ENCODE measurements at places on chromosomes 7 and 10.

DNA sequence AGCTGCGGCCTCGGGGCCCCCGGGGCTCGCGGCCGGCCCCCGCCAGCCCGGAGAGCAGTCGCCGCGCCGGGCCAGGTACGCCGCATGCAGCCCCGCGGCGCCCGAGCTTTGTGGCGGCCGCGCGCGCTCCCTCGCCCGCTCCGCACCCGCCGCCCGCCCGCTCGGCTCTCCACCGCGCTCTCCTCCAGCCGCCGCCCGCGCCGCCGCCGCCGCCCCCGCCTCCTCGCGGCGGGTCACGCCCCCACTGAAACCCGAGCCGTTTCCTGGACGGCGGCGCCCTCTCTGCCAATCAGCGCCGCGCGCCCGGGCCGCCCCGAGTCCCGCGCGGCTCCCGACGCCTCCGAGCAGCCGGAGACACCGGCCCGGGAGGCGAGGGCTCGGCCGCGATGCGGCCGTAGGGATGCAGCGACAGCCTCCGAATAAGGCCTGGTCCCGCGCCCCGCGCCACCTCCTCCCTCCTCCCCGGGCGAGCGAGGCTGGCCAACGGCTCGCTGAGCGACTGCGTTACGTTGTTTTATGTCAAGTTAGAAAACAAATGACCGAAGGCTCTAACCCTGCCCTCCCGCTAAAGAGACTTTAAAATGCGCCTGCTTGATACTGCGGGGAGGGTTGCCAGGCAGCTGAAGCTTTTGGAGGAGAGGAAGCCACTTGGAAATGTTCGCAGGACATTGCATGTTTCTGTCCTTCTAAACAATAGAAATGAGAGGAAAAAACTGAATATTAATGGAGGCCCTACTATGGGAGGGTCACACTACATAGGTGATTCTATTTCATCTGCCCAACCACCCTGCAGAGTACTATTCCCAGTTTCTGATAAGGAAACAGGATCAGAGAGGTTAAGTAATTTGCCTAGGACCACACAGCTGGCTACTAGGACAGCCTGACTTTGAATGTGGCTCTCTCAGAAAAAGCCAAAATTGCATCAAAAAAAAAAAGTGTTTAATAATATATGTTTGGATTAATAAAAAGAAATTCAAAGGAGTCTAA is at the start of gene FGFR2:
FGFR2 (minus strand) TSS at position 182 of the 987 bp plus-strand sequence. CDS start 4,627 bp downstream, outside the sequence.
- peak; percentile 40 for DNase-seq

GRCh38 chr7:136523571-136523970 is 344.9 kb upstream of the CHRM2 start:
- peak; percentile 36 for DNase-seq

DNA sequence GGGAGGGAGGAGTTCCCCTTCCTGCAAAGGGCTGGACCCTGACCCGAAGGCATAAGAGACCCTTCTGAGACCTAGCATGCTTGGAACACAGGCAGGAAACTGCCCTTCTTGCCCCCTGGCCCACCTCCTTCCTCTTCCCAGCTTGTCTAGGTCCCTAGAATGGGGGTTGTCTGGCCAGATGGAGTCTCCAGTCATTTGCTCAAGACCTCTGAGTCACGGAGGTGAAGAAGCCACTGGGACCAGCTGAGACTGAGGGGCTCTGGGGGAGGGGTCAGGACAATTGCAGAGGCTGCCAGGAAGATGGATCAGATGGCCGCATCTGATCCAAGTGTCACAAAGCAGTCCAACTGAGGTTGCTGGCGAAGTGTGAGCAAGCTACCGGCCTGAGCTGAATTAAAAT is 46.2 kb downstream of the COL13A1 start:
- no peak for DNase-seq

- no peak for DNase-seq
Measured at GRCh38 chr7:123327661-123328060, 127.9 kb upstream of the SLC13A1 start.

DNA sequence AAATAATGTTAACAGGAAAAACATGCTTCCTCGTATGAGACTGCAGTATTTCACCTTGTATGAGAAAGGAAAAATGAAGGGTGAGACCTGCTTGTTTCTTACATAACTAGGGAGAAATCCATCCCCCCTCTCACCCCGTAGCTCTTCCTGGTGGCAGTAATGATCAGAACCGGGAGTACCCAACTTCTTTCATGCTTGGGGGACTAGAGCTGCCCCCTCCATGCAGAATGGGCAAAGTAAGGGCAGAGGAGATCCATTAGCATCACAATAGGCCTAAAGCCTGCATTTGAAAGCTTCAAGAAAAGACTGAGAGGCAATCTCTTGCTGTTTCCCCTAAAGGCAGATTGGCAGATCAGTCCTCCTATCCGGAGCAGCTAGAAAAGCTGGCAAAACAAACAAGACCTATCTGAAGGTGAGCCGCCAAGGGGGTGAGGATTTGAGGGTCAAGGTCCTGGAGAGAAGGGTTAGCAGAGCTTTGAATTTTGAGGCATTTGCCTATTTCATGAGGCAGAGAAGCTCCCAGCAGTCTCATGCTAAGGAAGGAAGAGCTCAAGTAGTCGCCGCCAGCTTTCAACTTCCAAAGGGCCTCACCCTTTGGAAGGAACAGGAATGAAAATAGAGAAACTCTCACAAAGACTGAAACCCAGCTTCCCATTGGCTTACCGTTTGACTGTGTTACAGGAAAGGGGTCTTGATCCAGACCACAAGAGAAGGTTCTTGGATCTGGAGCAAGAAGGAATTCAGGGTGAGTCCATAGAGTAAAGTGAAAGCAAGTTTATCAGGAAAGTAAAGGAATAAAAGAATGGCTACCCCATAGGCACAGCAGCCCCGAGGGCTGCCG is 36.2 kb downstream of the BAG3 start:
- no peak for DNase-seq

- DNase-seq = no peak
Measured at GRCh38 chr7:127586346-127586745, 950 bp upstream of the GCC1 start.

DNA sequence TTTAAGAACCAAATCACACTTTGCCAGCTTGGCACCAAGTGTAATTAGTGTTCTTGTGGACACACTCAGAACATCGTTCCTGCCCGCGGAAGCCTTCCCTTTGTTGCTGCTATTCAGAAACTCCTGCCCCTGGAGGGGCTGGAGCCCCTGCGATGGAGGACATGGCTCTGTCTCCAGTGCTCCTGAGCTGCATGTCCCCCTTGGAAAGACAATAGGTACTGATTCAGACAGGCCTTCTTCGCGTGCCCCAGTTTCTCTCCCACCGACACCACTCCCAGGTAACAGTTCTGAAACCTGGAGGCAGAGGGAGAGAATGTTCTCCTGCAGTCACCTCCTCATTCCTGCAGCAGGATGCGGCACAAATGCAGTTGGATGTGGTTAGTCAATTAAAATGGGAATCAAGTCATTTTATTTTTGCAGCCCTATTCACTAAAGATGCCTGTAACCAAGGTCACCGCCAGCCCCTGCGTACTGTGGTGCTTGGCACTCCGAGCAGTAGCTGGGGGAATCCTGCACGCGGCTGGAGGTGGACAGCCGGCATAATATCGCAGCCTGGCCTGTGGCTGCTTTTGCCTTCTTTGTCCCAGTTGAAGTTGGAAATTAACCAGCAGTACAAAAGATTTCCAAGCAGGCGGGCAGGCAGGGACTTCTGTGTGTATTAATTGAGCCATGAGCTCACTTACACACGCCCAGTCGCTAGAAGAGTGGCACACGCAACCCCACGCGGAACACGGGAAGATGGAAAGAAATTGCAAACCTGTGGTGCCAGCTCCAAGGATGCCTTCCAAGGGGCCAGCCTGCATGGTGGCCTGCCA is 205.7 kb downstream of the EBF3 start:
- DNase-seq = no peak

- DNase-seq = no peak
Measured at GRCh38 chr10:126391192-126391885, 3.1 kb upstream of the ADAM12 start.

GRCh38 chr10:88819290-88819689 is 16.8 kb downstream of the LIPM start:
- DNase-seq = peak; percentile 13

DNA sequence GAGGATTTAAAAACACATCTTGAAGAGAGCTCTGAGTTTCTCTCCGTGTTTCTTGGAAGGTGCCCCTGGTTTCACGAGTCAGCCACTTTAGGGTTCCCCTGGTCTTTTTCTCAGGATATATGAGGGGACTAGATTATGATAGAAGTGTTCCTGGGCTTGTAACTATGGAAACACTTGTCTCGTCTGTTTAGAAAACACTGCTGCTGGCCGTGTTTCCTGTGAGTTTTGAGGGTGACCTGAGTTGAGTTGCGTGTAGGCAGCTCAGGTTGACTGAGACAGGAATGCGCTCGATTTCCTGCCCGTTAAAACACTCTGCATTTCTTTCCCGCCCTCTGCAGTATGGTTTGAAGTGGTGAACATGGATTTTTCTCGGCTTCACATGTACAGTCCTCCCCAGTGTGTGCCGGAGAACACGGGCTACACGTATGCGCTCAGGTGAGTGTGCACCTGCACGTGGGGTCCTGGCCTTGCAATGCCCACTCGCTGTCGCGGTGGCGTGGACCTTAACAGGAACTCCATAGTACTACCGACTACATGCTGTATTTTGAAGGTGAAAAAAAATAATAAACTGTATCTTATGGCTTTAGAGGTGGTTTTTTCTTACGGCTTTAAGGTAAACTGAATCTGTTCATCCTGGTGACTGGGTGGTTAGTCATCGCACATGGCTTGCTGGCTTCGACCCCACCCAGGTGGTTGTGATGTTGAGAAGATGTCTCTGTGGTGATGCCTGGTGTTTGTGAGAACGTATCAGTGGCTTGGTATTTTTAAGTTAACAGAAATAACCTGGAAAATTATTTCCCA is at the start of gene SUN1:
SUN1 (plus strand) TSS at position 310 of the 801 bp plus-strand sequence; CDS start at position 359, 49 bp downstream.
- DNase-seq = no peak

DNA sequence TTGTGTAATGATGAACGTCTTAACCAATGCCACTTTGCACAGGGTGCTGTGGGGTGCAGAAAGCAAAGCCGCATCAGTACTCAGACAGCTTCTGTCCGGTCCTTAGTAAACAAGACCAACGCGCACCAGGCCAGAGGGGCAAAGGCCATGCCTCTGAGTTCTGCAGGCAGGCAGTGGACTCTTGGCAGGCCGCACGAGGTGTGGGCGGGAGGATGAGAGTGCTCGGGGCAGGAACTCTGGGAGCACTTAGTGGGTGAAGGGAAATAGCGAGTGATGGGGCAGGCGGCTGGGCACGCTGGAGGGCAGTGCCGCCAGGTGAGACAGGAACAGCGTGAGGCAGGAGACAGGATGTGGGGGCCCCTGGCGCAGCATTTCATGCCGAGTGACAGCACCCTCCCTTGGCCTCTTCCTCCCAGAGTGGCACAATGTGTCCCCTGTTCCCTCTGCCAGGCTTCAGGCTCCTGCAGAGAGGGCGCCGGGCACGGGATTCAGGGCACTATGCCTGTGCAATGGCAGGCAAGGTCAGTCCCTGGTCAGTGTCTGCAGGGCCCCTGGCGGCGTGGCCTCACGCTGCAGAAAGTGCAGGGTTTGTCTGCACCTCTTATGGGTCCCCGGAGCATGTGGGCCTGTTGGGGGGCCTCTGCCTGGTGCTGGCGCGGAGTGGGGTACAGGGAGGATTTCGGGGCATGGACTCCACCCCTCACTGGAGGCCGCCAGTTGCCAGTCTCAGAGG is 60.4 kb downstream of the VIPR2 start:
- no peak for DNase-seq

DNA sequence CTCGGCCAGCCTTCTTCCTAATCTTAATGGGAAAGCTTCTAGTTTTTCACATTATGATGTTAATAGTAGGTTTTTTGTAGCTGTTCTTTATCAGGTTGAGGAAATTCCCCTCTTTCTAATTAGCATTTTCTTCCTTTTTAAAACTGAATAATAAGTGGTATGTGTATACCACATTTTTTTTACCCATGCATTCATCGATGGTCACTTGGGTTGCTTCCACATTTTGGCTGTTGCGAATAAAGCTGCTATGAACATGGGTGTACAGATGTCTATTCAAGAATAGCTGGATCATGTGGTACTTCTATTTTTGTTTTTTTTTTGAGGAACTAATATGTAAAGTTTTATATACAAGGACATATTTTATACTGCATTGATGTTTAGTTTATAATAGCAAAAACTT is 44.3 kb downstream of the NRF1 start:
- DNase-seq = no peak

DNA sequence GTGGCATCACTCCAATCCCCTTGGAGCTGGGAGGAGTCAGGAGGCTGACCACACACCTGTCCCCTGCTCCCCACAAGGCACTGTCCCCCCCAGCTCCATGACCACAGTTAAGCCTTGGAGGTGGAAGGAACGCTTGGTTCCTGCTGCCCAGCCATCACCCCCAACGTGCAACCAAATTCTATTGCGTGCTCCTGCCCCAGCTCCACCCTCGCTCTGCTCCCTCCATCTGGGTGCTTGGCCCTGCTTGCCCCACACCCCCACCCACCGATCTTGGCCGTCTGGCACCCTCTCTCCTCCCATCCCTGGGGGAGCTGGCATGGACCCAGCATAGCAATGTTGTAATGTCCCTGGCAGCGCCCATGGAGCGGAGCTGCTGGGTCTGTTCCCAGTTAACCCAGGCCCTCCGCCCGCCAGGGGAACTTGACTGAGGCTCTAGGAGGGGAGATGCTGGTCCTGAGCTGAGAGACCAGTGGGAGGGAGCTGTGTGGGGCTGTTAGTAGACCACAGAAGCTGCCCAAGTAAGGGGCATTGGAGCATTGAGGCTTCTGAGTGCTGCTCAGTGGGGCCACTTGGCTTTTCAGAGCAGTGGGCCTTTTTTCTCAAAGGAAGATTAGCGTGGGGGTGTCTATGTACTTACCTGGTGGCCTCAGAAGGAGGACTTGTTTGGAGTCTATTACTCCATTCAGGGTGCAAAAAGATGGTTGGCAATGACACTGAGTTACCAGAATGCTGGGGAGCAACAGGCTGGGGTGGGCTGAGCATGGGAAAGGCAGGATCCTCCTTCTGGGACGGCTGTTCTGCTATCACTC is 1.1 kb downstream of the EPHB6 start:
- no peak for DNase-seq

All from fibroblast of skin of left quadriceps (primary cell).